T-cell (primary cell): ENCODE measurements at places on chromosomes 2 and 18. TPM values are rescaled to one million over a fixed set of nuclear protein-coding genes. Genes with fewer than 3 reads are reported as not detected.

Gene ANKRD30B
- total RNA-seq, result not detected

Gene KLF7
- 64.4 TPM for total RNA-seq

Gene AGBL5
- total RNA-seq, result 9.5 TPM

- DNase-seq, result no peak
These were observed 218.1 kb downstream of the ARHGAP15 start for GRCh38 chr2:143347271-143347695.

DNA sequence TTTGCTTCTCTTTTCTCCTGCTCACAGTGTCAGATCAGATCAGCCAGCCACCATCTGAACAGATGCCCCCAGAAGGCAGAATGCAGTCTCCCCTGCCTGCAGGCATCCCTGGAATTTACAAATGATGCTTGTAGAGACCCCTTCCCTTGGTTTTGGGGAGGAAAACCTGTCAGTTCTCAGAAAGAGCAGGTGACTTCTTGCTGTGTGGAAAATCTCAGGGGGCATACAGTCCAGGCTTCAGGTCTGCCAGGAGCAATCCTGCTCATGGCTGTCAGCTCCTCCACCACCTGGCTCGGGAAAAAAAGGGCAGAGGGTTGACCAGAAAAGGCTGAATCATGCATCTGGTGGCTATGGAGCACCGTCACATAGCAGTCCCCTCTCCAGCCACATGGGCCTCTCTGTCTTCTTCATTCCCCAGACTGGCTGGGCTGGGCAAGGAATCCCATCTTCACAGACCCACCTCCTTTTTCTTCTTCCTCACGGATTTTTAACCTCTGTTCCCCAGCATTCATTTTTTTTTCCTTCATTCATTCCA lies 107.0 kb downstream of the KCNF1 start:
- no peak for DNase-seq

DNA sequence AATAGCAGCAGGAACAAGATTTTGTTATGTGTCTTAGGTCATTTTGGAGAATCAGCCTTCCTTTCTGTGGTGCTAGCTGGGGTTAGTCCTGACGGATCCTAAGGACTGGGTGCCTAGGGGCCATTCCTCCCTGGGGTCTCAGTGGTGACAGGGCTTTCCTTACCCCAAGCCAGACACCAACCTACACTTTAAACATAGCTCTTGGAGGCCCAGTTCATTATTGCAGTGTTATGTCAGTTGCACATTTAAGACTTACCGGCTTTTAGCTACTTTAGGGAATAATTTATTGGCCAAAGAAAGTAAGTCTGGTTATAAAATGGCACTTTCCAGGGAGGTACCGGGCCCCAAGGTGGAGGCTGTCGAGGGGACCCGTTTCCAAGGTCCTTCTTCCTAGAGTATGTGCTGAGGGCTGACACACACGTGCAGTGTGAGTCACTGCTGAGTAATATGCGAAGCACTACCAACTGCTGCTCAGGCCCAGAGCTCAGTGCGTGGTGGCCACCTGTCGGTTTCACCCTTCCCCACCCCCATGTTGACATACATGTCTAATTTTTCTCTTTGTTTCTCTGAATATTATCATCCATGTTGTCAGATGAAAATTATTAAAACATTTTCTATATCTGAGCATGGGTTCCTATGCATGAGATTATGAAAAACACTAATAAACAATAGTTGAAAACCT lies 37.0 kb upstream of the GRHL1 start:
- DNase-seq, result no peak

DNA sequence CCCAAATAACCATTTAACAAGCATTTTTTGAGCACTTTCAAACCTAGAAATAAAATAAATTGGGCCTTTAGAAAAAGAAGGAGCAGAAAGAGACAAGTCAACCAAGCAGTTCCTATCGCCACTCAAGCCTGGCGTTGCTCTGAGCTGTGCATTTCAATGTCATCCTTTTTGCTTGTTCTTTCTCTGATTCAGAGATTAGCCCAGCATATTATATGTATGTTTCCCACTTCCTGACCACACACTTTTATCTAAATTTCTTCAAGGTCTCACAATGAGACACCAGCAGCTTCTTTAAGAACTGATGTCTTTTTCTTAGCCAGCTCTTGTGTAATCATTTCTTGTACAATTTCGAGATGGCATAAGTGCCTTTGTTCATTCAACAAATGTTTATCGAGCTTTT lies 344.5 kb upstream of the ID2 start:
- DNase-seq, result no peak

GRCh38 chr18:52588931-52589330 lies 248.9 kb downstream of the DCC start:
- no peak for DNase-seq

Gene FN1
- total RNA-seq, result not detected

Gene PLB1
- total RNA-seq, result 0.58 TPM

Gene SERPINB2
- not detected for total RNA-seq

Gene HOXD13
- not detected for total RNA-seq

Gene SPDYA
- 3.0 TPM for total RNA-seq

- peak; percentile 64 for DNase-seq
These were observed 655 bp downstream of the ACTR3 start for GRCh38 chr2:113890253-113891235.

Gene PLCD4
- 0.43 TPM for total RNA-seq

Gene MEIS1
- total RNA-seq, result 3.4 TPM

- DNase-seq, result no peak
These were observed 23.2 kb upstream of the SLC20A1 start for GRCh38 chr2:112622528-112622849.

Gene IHH
- total RNA-seq, result not detected

DNA sequence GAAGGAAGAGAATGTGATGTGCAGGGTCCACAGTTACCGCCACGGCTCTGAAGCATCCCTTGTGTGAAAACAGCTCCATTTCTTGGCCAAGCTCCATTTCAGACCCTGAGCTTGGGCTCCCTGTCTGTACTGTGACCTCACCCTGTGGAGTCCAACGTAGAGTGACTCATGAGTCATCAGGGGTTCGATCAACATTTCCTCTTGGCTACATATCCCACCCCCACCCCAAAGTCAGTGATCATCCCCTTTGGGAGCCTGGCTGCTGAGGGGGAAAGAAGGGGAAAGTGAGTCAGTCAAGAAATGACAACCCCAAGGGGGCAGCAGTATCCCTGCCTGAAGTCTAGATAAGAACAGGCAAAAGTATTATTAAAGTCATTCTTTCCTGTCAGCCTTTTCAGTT lies 62.2 kb downstream of the PAPOLG start:
- DNase-seq, result no peak

GRCh38 chr2:121858369-121858768 lies 102.9 kb downstream of the TSN start:
- no peak for DNase-seq

Gene MERTK
- 0.33 TPM for total RNA-seq

Gene MALL
- 0.53 TPM for total RNA-seq
